ENCODE measurements at places on chromosomes 16 and 17.

DNA sequence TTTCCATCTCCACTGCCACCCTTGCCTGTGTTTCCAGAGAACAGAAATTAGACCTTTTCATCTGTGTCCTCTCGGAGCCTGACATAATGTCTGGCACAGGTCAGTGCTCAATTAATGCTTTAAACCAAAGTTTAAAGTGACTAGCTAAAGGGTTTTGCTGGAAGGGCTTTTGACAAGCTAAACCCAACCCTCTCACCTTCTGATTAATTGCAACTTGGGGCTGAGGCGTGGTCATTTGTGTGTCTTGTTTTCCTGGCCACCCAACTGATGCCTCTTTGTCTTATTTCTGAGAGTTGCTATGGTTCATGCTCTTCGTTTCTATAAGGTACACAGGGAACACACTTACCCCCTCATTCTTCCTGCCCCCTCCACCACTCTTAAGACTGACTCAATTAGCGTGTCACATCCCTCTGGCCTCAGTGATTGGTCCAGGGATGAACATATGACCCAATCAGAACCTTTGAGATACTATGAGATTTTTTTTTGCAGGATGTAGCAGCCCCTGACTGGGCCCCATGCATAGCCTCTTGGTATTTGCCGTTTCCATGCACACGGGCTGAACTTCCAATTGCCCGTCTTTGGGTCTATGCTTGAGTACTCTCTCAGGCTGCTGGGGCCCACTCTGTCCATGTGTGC lies 15.8 kb upstream of the BRD7 start:
- no peak for DNase-seq

DNA sequence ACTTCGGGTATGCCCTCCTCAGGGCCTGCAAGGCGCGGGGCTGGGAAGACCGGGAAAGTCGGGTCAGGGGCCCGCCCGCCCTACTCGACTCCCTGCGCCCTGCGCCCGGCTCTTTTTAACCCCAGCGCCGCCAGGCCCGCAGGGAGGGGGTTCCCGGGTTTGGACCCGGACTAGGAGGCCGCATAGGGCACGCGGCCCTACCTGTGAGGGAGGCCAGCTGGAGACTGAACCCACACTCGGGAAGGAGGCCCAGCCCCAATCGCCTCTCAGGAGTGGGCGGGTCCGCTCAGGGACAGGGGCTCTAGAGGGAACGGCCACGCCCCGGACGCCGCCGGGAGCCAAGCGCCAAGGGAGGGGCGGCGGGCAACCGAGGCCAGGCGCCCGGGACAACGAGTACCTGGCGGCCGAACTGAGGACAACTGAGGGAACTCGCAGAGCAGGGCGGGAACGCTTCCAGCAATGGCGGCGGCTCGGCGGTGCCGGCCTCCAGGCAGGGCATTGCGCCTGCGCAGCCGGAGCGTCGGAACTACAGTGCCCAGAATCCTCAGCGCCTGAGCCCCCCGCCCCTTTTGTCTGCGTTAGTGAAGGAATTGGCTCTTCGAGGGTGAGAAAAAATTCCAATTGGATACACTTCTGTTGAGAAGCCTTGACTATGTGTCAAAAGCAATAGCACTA lies at the start of gene ZNF624:
TSS of gene ZNF624 (minus strand) at position 484 of the 675 bp plus-strand sequence.
- DNase-seq, result peak; percentile 100

DNA sequence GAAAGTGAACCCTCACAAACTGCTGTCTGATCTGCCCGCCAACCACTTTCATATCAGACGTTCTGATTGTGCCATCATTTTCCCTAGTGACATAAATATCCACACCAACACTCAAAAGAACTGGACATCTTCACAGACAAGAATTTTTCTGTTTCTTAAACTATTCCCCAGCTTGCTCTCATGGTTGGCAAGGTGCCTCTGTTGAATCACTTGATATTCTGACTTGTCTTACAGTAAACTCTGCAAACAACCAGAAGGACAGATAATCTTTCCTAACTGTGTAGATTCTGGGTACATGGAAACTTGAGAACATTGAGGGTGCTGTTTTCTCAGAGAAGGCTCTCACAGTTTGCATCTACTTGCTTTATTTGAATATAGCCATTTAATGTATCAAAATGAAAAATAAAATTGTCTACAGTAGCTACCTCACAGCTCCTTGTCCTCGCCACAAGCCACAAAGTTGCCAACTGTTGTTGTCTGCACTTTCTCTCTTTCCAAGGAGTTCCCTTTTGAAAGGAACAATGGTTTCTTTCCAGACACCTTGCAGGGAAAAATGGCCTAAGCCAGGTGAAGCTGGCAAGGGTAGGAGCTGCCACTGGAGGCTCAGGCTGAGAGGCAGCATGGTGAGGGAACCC lies 46.0 kb upstream of the ADAMTS18 start:
- no peak for DNase-seq

DNA sequence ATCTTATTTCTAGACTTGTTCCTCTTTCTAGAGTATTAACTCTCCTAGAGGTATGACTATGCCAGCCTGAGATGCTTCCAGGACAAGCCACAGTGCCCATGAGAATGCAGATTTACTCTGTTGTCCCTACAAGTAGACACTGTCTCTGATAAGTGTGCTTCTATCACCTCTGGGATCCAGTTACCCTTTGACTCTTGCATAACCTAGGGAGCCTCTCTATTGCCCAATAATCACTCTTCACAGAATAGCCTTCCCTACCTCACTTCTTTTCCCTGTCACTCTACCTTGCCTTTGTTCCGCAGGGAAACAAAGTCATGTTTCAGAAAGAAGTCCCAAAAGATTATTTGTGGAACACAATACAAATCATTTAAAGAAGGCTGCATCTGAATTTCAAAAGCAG lies 1.6 kb upstream of the KRT34 start:
- no peak for DNase-seq

DNA sequence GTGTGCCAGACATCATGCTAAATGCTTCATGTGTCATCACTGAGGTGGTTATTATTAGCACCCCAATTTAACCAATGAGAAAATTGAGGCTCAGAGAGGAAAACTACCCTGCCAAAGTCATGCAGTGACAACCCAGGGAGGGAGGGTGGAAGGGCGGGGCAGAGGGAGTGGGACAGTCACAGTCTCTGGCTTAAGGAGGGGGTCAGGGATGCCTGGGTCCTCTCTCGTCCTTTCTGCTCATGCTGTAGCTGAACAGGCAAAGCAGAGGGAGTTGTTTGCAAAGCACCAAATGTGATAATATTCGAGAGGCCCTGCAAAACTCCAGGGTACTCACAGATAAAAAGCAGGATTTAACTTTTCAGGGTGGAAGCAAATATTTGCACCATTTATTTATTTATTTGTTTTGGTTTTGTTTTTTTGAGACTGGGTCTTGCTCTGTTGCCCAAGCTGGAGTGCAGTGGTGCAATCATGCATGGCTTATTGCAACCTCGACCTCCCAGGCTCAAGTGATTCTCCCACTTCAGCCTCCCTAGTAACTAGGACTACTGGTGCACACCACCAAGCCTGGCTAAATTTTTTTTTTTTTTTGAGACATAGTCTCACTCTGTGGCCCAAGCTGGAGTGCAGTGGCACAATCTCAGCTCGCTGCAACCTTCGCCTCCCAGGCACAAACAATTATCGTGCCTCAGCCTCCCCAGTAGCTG lies 47.9 kb upstream of the NKD1 start:
- DNase-seq, result no peak

- no peak for DNase-seq
Observed at GRCh38 chr17:1592751-1593629, 30.4 kb upstream of the PITPNA start.

DNA sequence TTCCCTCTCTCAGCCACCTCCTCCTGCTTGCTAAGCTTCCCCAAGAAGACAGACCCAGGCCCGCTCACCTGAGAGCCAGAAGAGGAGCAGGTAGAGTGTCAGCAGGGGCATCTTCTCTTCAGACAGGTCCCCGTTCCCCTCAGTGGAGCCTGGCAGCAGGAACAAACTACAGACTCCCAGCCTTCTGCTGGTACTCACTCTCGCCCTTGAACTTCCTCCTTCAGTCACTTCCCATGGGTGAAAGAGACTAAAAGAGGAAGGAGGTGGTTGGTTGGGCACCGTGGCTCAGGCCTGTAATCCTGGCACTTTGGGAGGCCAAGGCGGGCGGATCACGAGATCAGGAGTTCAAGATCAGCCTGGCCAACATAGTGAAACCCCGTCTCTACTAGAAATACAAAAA lies at the start of gene CD300LF:
TSS of gene CD300LF (minus strand) at position 168 of the 400 bp plus-strand sequence. CDS start at position 111, 57 bp downstream.
- no peak for DNase-seq

- no peak for DNase-seq
Observed at GRCh38 chr16:68073902-68074760, 11.0 kb upstream of the NFATC3 start.

DNA sequence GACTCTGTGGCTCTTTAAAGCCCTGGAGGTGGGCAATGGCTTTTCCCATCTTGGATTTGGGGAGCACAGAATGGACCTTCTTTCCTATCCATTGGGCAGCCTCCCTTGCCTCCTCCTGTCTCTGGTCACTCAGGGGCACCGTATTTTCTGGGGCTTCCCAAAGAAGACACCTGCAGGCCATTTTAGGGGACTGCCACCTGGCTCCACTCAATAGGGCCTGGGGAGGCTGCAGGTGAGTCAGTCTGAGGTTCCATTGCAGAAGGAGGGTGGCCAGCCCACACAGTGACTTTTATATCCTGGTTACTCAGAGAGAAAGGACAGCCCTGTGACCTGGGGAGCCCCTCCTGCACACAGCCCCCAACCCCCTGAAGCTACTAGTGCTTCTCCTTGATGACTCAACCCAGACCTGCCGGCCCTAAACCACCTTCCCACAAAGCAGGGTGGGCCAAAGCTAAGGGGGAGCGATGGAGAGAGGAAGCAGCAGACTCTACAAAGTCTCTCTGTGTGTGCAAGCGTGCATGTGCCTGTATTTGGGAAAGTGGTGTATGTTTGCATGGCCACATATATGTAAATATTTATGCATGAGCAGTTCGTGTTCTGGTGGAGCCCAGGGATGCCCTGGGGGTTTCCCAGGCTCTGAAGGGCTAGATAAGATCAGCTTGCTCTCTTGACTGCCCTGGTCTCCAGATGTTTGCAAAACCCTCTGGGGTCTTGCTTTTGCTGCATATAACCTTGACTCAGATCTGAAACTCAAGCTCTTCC lies 5.0 kb downstream of the CX3CL1 start:
- no peak for DNase-seq

- DNase-seq, result no peak
Observed at GRCh38 chr17:40554646-40555295, 10.5 kb downstream of the CCR7 start.

DNA sequence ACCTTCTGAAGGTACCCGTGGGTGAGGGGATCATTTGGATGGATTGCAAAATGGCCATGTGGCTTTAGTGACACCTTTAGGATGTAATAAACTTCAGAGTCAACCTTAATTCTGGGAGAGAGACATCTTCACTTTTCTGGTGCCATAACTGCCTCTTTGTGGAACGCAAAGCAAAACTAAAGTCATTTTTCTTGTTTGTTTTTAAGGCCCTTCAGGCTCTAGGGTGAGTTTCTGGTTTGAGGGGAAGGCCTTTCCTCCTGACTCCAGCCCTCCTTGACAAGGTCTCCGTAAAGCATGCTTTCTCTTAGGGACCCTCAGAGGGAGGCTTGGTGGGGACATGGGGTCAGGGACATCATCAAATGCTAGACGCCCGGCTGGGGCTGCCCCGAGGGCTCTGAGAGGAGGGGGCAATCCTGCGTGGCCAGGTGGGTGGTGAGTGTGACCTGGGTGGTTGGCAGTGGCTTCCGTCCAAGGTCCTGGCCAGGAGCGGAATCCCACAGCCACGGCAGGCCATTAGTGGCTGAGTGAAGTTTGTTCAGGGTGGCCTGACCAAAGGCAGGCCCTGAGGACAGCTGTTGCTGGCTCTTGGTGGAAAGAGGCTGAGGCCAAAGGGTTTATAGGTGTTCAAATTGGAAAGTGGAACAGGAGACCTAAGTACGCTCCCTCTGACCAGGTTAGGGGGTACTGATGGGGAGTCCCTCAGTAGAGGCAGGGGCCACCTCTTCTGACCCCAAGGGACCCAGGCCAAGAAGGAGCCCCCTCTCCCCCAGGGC lies 112.2 kb downstream of the METRNL start:
- DNase-seq, result no peak

- no peak for DNase-seq
Observed at GRCh38 chr17:10251212-10251948, 53.0 kb upstream of the GAS7 start.

DNA sequence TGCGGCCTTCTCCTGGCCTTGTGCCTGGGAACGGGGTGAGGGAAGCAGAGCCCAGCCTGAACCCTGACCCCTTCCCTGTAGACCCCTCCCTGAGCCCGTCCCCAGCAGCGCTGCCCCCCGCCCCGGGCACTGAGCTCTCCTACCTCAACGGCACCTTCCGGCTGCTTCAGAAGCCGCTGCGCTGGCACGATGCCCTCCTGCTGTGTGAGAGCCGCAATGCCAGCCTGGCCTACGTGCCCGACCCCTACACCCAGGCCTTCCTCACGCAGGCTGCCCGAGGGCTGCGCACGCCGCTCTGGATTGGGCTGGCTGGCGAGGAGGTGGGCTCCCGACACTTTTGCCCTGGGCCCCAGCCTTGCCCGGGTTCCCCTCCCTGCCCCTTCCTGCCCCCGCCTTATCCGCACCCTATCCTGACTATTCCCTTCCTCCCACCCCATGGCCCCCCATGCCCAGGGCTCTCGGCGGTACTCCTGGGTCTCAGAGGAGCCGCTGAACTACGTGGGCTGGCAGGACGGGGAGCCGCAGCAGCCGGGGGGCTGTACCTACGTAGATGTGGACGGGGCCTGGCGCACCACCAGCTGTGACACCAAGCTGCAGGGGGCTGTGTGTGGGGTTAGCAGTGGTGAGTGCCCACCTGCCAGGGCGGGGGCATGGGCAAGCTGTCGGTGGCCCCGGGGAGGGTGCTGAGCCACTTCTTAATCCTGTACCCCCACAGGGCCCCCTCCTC lies 62.1 kb downstream of the MRC2 start:
- DNase-seq, result no peak

- no peak for DNase-seq
Observed at GRCh38 chr17:68127914-68128313, 92.4 kb downstream of the KPNA2 start.

GRCh38 chr17:28575126-28575795 lies 1.4 kb downstream of the ALDOC start:
- DNase-seq, result no peak

DNA sequence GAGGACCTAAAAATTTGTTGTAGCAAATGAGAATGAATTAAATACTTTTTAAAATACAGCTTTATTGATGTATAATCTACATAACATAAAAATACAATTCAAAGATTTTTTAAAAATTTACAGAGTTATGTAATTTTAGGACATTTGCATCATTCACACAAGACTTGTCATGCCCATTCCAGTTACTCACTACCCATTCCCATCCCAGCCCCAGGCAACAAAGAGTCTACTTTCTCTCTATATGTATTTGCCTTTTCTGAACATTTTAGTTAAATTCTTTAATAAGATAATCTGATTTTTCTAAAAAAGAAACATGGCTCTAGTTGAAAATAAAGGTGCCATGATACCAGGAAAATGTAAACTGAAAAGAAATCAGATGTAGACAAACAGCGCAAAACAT lies 354.2 kb downstream of the PMP22 start:
- DNase-seq, result no peak

DNA sequence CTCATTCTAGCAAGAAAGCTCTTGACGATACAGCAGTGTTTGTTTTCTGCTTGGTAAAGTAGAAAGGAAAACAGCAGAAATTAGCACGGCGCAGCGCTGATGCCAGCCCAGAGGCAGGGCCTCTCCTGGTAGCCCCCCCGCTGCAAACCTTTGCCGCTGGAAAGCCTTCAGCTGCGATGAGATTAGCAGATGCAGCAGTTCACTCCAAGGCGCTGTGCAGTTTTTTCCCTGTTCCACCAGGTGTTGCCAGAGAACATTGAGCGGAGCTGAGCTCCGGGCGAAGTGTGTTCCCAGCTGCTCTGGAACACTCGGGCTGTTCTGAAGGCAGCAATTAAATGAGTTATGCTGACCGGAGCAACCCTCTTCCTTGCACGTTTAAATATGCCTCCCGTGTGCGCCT lies 72.5 kb downstream of the RBFOX1 start:
- peak; percentile 49 for DNase-seq

GRCh38 chr17:54194268-54194667 lies 371.5 kb downstream of the KIF2B start:
- DNase-seq, result no peak
